ENCODE measurements at places on chromosomes 1 and 21.
A peak's percentile ranks its signal among the peaks of the same experiment; 100 is the strongest.

GRCh38 chr1:211541720-211542477 lies 37.1 kb downstream of the SLC30A1 start:
- DNase-seq: no peak

- no peak for DNase-seq
Observed at GRCh38 chr1:22471078-22471477, 19.4 kb downstream of the ZBTB40 start.

DNA sequence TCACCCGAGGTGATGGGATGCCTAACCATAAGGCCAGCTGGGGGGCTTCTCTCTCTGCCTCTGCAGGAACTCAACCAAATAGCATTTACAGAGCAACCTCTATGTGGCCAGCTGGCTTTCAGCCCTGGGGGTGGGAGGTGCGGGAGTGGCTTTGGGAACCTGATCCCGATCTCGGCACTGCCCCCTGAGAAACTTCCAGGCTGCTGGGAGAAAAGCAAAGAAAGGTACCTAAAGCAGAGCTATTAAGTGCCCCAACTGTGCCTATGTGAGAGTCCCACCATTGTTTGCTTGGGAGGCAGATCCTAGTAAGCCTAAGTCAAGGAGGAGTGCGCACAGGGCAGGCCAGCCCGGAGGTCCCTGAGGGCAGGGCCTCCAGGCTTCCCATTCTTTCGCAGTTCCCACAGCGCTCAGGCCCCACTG lies 7.0 kb downstream of the KRTCAP2 start:
- no peak for DNase-seq

DNA sequence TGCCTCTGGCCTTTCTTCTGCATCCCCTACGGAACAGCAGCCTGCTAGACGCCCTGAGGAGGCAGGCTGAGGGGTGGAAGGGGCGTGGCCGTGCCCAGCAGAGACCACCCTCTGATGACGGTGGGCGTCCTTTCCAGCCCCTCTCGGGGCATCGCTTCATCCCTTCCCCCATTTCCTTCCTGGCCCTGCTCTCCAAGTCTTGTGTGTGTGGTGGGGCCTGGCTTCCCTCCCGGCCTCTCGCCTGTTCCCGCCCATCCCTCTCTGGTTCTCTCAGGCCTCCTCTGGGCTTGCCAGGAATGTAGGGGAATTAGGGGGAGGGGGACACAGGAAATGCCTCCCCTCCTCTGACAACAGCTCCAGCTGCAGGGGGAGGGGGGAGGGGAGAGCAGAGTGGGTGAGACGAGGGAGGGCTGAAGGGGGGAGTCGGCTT lies 51.1 kb downstream of the SKI start:
- no peak for DNase-seq

- DNase-seq: no peak
Observed at GRCh38 chr21:35399706-35400105, 350.6 kb upstream of the RUNX1 start.

- DNase-seq: no peak
Observed at GRCh38 chr1:46030876-46031660, 101.4 kb downstream of the PIK3R3 start.

GRCh38 chr1:158248118-158248517 lies 6.1 kb upstream of the CD1A start:
- peak; percentile 78 for DNase-seq

DNA sequence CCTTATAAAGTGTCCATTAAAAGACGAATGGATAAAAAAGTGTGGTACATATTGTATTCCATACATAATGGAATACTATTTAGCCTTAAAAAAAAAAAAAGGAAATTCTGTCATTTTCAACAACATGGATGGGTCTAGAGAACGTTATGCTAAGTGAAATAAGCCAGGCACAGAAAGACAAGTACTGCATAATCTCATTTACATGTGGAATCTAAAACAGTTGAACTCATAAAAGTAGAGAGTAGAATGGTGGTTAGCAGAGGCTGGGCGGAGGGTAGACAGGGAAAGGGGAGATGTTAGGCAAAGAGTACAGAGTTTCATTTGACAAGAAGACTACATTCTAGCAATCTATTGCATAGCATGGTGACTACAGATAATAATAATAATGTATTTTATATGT lies 2.6 kb downstream of the CTSS start:
- no peak for DNase-seq

GRCh38 chr1:210830034-210831028 lies 303.6 kb downstream of the KCNH1 start:
- DNase-seq: no peak

DNA sequence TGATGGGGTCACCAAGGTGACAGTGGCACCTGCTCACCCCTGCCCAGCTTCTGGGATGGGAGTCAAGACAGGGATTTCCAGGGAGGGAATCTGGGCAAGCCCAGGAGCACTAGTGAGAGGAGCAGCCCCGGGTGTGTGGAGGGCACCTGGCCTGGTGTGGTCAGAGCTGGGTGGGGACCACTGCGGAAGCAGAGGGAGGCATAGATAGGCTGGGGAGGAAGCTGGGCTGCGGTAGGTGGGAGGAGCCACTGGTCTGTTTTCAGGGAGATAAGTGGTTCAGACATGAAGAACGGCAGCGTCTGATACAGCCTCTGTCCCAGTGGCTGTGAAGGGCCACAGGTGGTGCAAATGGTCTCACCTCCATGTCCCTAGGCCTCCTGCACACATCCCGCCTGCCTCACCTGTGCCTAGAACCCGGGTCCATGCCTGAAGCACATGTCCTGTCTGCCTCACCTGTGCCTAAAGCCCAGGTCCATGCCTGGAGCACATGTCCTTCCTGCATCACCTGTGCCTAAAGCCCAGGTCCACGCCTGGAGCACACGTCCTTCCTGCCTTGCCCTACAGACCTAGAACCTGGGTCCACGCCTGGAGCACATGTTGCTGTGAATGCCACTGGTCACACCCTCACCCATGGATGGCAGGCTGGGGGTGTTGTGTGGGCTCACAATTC lies 325.9 kb upstream of the AJAP1 start:
- no peak for DNase-seq

DNA sequence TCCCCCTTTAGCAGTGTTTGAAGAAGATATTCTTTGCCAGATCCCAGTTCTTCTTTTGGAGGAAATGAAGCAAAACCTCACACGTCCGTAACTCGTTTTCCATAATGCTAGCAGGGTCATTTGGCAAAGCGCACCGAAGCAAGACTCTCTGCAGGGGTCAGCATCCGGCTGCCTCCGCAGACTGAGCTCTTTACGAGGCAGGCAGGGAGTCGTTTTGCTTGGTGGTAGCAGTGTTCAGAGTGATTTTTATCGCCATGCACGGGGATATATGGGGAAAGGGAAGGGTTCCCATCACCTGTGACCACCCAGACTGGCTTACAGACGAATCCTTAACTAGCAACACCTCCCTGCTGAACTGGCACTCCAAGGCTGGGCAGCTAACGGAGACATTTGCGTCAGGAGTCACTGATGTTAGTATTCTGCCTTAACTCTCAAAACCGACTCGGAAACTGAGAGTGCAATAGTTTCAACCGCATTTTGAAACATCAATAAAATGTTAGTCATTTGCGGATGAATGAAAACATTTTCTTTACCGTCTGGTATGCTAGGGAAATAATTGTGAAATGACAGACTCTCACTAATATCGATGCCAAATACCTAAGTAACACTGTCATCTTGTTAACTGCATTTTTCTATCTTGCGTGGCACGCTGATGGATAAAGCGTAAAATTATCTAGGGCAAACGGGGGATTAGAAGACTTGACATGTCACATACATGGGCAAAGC lies 2.2 kb upstream of the NEGR1 start:
- no peak for DNase-seq

GRCh38 chr21:24716281-24716918 lies 890.9 kb downstream of the MRPL39 start:
- no peak for DNase-seq

- no peak for DNase-seq
Observed at GRCh38 chr1:30444850-30445249, 278.5 kb downstream of the MATN1 start.

- no peak for DNase-seq
Observed at GRCh38 chr1:239805851-239806772, 285.6 kb upstream of the FMN2 start.

DNA sequence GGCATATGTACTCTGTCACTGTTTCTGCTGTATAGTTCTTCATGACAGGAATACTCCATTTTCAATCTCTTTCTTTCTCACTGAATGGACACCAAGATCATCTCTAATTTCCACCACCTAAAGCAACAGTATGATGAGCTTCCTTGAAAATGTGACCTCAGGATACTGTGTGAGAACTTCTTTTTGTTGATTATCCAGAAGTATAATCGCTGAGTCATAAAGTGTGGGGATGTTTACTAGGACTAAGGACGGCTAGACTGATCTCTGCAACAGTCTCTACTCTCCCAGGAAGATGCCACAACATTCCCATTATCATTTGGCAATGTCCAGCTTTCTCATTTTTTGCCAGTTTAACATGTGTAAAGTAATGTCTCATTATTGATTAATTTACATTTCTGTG lies 70.3 kb downstream of the TNFSF18 start:
- DNase-seq: no peak

- DNase-seq: no peak
Observed at GRCh38 chr1:226542623-226543103, 5.9 kb upstream of the STUM start.
